Stimulated activated CD8-positive, alpha-beta memory T cell treated with anti-CD3 and anti-CD28 coated beads, Interleukin-7, amount 100 ng/mL, for 48 hours (primary cell): ENCODE measurements at places on chromosomes 3 and 15.

DNA sequence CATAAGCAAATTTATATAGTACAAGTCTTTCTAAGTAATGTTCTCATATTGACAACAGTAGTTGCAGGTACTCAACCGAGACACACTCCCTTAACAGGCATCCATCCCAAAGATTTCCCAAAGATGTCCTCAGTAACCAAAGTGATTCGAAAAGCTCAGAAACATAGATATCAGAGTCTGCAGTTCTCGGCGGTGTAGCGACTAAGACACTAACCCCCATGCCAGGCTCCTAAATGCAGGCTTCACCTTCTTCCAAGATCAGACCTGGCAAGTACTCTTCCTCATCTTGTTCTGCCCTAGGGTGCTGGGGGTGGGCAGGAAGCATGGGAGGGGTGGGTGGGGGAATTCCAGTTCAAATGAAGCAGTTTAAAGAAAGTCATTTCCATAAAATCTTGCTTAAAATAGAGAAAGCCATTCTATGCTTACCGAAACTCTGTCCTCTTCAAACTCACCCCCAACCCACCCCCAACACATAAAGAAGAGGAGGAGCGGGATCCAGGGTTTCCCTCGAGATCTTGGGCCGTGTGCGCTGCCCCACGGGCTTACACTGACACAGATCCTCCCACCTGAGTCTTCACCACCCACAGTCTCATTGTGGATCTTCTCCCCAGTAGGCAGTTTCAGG lies 59.0 kb upstream of the BCL6 start:
- DNase-seq = no peak

DNA sequence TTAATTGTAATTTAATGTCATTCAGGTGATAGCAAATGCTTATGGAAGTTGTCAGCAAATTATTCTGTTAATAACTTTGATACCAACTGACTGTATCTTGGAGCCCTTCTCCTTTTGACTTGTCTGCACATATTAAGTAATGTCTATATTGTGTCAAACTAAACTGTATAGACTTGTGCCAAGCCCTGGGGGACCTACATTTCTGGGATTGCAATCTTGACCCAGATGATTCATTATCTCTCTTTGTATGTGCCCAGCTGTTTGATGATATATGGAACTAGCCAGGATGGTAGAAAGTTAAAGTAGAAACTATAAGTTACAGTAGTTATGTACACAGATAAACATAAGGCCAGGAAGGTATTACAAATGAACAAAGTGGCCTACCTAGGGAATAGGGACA lies 402.8 kb upstream of the RARB start:
- DNase-seq = no peak

- no peak for DNase-seq
These were observed 909 bp upstream of the GPD1L start for GRCh38 chr3:32105291-32106131.

DNA sequence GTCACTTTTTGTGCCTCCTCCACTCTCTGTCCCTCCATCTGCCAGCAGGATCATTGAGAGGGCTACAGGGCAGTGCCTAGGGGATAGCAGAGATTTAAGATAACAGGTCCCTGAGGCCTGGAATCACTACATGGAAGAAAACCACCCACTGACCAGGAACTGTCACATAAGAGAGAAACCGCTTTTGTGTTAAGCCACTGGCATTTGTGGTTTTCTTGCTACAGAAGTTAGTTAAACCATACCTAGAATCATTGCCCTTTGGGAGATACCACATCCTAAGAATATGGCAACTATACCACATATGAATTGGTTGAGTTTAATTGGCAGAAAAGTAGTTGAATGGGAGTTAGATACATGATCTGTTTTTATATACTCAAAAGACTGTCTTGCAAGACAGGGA lies 112.8 kb upstream of the LPP start:
- no peak for DNase-seq

DNA sequence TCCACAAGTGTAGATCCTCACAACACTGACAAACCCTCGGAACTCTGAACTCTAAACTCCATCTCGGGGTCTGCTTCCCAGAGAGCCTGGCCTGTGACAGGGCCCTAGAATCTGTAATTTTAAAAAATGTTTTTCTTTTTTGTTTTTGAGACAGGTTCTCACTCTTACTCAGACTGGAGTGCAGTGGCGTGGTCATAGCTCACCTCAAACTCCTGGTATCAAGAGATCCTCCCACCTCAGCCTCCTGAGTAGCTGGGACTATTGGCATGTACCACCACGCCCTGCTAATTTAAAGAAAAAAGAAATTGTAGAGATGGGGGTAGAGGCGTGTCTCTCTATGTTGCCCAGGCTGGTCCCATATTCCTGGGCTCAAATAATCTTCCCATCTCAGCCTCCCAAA lies 26.2 kb downstream of the CRABP1 start:
- no peak for DNase-seq

- no peak for DNase-seq
These were observed 7.8 kb downstream of the CAMK1 start for GRCh38 chr3:9761919-9762318.

- DNase-seq = no peak
These were observed 129.6 kb upstream of the PLXND1 start for GRCh38 chr3:129736070-129736469.

- DNase-seq = no peak
These were observed 19.1 kb upstream of the FAM3D start for GRCh38 chr3:58685641-58686040.

- DNase-seq = no peak
These were observed 78.9 kb upstream of the BHLHE40 start for GRCh38 chr3:4900298-4900697.

DNA sequence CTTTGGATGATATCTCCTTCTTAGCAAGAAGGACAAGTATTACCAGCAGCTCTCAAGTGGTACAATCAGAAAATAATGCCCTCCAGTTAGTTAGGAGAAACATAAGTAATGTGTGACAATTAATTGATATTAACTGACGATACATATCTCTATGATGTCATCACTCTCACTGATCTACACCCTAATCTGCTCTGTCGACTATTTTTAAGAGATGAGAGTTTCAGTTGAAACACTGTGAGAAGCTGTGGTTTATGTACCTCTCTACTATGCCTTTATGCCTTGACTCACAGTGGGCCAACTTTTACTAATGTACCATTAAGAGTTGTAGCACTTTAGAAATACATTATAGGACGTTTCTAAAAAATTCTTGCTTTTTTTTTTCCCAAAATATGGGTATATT lies 8.6 kb downstream of the CEP152 start:
- DNase-seq = no peak

- peak; percentile 21 for DNase-seq
These were observed 8.2 kb upstream of the ZNF589 start for GRCh38 chr3:48232734-48233133.

- no peak for DNase-seq
These were observed 354.9 kb downstream of the SI start for GRCh38 chr3:164723396-164723795.

GRCh38 chr15:101692801-101693598 lies 31.3 kb downstream of the TARS3 start:
- DNase-seq = no peak

GRCh38 chr15:63462088-63462487 lies 42.3 kb upstream of the USP3 start:
- no peak for DNase-seq

- no peak for DNase-seq
These were observed 168.4 kb downstream of the WDR72 start for GRCh38 chr15:53591041-53591440.

GRCh38 chr15:46304321-46304720 lies 669.5 kb downstream of the SQOR start:
- DNase-seq = no peak

DNA sequence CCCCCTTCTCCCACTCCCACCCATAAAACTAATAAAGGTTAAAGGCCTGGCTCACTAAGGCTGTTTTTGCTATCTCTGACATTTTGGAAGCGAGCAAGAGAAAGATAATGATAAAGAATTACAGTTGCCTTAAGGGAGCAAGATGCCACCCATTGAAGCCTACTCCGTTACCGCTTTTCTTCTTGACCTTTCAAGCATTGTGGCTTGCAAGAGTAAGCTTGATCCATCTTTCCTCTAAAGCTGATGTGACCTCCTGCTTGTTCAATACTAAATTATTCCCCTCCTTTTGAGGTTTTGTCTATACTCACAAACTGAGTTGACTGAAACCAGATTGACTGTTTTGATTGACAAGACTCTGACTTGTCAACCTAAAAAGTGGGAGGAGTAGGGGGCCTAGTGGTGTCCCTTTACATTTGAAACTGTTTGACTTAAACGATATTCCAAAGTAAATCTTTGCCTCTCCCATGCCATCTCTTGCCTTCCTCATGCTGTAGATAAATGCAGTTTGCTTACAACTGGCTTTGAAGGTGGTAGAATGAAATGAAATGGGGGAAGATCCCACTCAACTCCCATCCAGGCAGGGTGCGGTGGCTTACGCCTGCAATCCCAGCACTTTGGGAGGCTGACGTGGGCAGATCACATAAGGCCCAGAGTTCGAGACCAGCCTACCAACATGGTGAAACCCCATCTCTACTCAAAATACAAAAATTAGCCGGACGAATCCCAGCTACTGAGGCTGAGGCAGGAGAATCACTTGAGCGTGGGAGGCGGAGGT lies 8.0 kb downstream of the TRIM71 start:
- DNase-seq = no peak

DNA sequence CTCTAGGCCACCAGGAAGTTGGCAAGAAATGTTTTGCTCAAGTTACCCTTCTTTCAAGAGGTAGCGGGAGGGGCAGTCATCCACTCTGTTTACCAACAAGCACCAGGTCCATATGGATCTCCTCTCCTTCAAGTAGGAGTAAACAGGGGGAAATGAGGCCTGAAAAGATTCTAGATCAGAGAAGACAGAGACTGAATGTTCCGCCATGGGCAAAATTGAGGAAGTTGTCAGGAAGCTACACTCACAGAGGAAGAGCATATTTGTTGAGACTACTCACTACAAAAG lies 81.6 kb downstream of the KLF15 start:
- no peak for DNase-seq

GRCh38 chr15:40937762-40938535 lies 8.8 kb downstream of the DLL4 start:
- DNase-seq = no peak

DNA sequence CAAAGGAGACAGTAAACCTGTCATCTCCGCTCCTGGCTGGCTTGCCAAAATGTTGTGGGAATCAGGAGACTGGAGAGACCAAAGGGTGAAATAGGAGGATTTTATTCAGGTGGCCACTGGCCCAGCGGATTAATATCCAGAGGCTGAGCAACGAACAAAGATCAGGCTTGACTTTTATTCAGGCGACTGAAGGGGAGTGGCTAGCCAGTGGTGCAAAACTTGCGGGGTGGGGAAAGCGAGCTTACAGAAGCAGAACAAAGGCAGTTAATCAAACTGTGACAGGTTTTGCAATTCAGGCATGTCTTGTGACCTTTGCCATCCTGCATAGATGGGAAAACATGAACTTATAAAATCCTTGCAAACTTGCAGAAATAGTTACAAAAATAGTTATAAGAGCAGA lies 19.8 kb upstream of the ACAD9 start:
- no peak for DNase-seq

DNA sequence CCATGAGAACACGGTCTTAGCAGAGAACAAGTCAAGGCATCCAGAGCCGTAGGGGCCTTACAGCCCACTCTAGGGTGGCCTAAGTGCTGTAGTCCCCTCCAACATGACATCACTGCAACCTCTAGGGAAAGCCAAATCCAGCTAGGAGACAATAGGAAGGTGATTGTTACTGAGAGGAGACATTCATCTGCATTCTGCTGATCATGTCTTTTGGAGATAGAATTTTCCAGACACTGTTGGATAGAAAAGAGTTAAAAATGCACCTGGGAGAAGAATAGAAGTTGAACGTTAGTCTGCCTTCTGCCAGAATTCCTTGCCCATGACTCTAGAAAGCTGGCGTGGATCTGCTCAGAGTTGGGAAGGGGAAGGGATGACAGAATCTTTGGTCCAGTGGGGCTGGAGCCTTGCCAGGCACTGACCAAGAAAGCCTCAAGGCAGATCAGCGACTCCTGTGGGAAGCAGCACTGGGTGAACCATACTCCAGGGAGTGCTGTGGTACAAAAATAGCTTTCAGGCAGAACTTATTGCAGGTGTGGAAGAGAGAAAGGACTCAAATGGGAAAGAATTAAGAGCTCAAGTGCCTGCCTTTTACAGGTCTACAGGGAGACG lies 44.8 kb upstream of the RAF1 start:
- no peak for DNase-seq

DNA sequence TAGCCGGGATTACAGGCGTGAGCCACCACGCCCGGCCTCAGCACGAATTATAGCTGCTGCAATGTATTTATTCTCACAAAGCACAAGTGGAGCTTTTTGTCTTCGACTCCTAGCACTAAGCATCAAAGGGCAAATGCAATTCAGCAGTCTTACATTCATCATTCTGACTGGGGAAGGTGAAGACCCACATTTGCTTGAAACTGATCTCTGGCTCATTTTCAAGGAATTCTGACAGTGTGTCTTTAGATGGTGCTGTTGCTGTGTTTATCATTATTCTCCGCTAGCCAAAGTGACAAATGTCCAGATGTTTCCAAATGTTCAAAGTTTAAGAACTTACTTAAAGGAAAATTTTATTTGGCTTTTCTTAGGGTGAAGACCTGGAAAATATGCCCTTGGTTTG lies 55.9 kb downstream of the SGO1 start:
- no peak for DNase-seq

- no peak for DNase-seq
These were observed 551.9 kb downstream of the RSL24D1 start for GRCh38 chr15:54644796-54645195.

- no peak for DNase-seq
These were observed 116.3 kb downstream of the TMCO5A start for GRCh38 chr15:38050529-38051448.

GRCh38 chr15:67048281-67049279 lies 16.8 kb upstream of the SMAD3 start:
- DNase-seq = no peak

- DNase-seq = no peak
These were observed 1.8 kb downstream of the SMAD3 start for GRCh38 chr15:67066959-67067853.

DNA sequence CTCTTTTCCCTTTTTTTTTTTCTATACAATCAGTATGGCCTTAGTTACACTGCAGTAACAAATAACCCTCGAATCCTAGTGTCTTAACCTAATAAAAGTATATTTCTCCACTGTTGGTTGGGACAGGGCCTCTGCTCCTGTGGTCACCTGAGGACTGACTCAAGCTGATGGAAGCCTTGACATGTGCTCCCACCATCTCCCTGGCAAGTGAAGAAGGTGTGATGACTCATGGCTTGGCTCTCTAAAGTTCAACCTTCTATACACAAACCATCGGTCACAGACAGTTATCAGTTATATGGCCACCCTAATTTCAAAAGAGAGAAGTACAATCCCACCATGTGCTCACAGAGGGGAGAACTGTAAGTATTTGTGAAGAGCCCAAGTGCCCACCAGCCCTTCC lies 65.8 kb upstream of the CACNA2D3 start:
- DNase-seq = no peak

DNA sequence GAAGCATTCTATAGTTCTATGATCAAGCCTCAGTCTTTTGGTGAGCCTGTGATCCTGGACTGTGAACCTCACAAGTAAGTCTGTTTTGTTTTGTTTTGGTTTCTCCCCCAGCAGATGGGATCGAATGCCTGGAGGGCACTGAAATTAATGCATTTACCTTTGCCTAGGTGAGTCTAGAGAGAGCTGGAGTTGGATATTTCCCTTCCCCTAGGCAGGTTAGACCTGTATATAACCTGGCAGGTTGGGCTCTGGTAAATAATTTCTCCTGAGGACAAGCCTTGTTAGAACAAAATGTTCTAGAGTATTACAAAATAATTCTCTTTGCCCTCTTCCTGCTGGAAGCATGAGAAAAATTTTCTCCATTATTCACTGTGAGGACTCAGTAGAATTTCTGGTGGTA lies 211.9 kb downstream of the TPRG1 start:
- no peak for DNase-seq
